ENCODE measurements at places on chromosomes 6 and 20.

GRCh38 chr6:34462551-34462971, 3.3 kb upstream of the PACSIN1 start:
- DNase-seq, result no peak

GRCh38 chr6:74249658-74250057, 553.7 kb downstream of the CD109 start:
- DNase-seq, result no peak

GRCh38 chr6:119612911-119613381, 263.4 kb upstream of the MAN1A1 start:
- no peak for DNase-seq

DNA sequence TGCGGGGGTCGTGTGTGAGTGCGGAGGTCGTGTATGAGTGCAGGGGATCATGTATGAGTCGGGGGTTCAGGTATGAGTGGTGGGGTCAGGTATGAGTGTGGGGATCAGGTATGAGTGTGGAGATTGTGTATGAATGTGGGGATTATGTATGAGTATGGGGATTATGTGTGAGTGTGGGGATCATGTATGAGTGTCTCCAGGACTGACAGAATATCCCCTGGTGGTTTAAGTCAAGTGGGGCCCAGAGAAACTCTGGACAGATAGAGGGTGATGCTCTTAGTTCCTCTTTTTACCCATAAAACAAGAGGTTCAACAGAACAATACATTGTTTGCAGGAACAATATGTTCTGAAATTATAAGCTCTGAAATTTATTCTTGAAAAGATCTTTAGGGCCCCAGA, 131.9 kb downstream of the UST start:
- DNase-seq, result no peak

GRCh38 chr6:161829291-161829729, 555.4 kb upstream of the AGPAT4 start:
- DNase-seq, result no peak

DNA sequence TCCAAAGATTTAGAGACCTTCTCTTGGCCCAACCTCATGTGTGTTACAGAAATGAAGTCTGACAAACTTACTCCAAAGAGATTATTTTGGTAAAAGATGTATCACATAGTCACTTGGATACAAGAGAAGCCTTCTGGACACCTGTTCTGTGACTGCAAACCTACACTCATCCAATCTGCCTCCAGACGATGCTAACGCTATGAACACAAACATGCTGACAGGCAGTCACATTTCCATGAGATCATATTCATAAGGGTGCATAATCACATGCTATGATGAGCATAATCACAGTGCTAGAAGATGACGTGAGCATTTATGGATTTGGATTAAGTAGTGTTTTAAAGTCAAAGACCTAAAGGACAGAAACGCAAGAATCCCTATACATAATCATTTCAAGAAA, 340.2 kb downstream of the HACE1 start:
- DNase-seq, result no peak

GRCh38 chr20:43667341-43668132, 623 bp downstream of the MYBL2 start:
- no peak for DNase-seq

- no peak for DNase-seq
Measured at GRCh38 chr6:25137480-25137879, 141.7 kb upstream of the CARMIL1 start.

DNA sequence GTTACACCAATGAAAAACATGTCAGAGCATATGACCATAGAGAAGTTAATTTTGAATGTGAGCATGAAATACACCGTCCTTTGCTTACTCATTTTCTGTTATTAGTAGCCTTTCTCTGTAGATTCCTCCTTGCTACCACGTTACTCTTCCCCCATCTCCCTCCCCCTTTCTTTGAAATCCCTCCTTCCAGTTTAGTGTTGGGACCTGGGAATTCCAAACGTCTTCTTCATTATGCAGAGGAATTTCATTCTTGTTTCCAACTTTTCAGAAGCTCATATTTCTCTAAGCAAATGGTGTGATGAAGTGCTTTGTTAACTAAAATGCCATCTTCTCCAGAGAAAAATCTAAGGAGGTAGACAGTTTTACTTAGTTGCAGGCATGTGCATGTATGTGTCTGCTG, 122.4 kb downstream of the MCHR2 start:
- no peak for DNase-seq

Measured in stimulated activated CD4-positive, alpha-beta T cell treated with anti-CD3 and anti-CD28 coated beads, TNF-alpha, amount 100 ng/mL, for 1 hour (primary cell).